Vagina (tissue), 2 donors: ENCODE measurements at places on chromosomes 1 and 21.

DNA sequence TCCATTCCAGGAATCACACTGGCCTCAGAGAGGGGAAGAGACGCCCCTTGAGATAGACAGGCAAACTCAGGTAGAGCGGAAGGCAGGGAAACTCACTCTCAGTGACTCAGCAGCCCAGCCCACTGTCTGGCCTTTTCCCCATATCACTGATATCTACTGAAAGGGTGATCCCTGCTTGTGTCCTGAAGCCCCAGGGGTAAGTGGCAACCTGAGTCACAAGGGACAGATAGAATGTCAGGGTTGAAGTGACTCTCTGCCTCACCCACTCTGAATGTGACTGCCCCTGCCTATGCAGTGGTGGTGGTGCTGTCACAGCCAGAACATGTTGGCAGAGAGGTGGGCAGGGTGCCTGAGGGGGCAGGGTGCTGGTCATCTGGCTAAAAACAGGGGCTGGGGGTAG, 157.5 kb upstream of the FGGY start:
- DNase-seq: no peak

- no peak for DNase-seq
Observed at GRCh38 chr1:59018446-59018845, 234.6 kb upstream of the JUN start.

DNA sequence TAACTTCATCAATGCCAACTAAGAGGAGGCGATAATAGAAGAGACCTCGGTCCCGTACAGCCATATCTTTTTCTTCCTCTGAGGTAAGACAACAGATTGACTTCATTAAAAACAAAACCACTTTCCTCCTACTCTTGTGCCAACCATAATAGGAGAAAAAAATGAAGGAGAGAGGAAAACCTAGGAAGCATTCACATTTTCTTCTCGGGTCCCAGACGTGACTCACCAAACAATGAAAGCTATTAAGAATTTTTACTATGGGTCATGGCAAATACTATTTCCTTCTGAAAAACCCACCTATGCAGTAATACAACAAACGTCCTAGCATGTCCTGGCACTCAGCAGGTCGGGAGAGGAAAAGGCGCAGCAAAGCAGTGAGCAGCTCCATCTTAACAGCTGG, 8.6 kb upstream of the BCL2L15 start:
- DNase-seq: no peak

- DNase-seq: no peak
Observed at GRCh38 chr1:177809819-177810218, 160.0 kb downstream of the SEC16B start.

- no peak for DNase-seq
Observed at GRCh38 chr1:208232662-208233038, 11.5 kb downstream of the PLXNA2 start.

DNA sequence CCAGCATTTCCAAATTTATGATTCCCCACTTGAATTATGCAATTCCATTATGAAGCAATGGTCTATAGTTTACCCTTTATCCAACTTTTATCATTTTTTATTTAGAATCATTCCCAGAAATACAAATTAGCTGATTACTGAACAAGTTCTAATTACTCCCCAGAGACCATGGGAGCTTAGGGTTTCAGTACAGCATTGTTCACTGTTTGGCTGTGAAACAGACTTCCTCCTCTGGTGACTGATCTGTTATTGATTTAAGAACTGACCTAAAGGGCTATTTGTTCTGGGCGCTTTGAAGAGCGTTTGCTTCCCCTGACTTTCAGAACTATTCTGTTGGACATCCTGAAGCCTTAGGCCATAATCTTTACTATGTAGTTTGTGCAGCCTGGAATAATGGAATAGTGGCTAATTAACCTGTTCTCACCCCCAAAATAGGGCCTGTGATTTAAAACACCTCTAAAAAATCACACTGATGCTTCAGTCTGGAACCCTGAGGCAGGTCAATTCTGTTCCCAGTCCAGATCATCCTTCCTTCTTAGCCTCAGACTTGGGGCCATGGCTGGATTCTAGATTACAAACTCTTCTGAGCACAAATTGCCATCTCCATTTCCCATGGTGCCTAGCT, 58.7 kb downstream of the ALG14 start:
- DNase-seq: no peak
